Panc1 (cell line): ENCODE measurements at places on chromosomes 16 and 17. TPM values are rescaled to one million over a fixed set of nuclear protein-coding genes. Genes with fewer than 3 reads are reported as not detected.

Gene SDK2
- 0.41 TPM for total RNA-seq

Gene CPNE2
- total RNA-seq, result 43.4 TPM

Gene CRHR1
- total RNA-seq, result 0.15 TPM

Gene TEX19
- total RNA-seq, result 0.21 TPM

Gene KRTAP9-6
- total RNA-seq, result not detected

Gene SLX4
- total RNA-seq, result 15.5 TPM

Gene FAM20A
- 0.44 TPM for total RNA-seq

DNA sequence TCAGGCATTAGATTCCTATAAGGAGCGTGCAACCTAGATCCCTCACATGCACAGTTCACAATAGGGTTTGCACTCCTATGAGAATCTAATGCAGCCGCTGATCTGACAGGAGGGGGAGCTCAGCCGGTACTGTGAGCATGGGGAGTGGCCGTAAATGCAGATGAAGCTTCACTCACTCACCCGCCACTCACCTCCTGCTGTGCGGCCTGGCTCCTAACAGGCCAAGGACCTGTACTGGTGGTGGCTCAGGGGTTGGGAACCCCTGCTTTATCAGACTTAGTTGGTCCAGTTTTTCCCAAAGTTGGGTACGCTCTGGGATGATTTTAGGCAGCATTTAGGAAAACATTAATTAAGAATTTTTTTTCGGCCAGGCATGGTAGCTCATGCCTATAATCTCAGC is 103.8 kb downstream of the MARF1 start:
- DNase-seq, result no peak

- DNase-seq, result no peak
Observed at GRCh38 chr17:34571428-34572130, 7.8 kb upstream of the TMEM132E start.

- no peak for DNase-seq
Observed at GRCh38 chr16:55391760-55392375, 67.9 kb downstream of the IRX6 start.

- no peak for DNase-seq
Observed at GRCh38 chr17:75272848-75273184, 1.8 kb upstream of the MIF4GD start.

DNA sequence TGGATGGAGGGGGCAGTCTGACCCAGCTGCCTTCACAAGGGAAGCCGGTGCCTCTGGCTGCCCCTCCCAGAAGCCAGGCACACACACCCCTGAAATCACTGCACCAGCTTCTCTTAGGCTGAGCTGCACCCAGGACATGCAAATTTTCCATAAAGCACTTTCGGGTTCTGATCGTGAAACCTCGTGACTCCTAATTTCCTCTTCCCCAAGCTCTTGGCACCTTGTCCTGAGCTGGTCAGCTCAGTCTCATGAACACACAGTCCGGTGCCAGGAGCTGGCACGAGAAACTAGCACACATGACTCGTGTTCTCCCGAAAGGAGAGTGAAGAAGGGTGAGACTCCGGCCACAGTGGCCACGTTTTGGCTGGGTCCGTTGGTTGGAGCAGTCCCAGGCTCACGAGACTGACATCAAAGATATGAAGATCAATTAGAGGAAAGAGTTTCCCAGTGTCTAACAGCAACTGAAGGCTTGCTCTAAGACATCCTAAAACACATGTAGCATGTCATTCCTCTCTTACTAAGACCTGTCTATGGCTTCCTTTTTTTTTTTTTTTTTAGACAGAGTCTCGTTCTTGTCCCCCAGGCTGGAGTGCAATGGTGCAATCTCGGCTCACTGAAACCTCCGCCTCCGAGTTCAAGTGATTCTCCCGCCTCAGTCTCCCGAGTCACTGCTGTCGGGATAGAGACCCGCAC is 9.2 kb upstream of the ABR start:
- DNase-seq, result no peak

DNA sequence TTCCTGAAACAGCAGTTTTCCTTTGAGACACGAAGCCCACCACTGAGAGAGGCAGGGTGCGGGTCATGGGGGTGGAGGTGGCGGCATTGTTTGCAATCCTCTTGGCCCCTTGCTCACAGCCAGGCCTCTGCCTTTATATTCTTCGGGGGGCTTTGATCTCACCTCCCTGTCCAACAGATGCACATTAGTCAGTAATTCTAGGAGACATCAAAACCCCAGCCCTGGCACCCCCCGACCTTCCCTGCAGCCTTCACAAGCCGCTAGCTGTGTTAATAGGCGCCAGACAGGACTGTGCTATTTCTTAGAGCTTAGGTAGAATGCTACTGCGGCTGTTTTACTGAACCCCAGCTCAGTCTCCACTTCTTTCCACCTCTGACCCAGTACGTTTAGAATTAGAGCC is 212.6 kb downstream of the RBFOX1 start:
- no peak for DNase-seq

DNA sequence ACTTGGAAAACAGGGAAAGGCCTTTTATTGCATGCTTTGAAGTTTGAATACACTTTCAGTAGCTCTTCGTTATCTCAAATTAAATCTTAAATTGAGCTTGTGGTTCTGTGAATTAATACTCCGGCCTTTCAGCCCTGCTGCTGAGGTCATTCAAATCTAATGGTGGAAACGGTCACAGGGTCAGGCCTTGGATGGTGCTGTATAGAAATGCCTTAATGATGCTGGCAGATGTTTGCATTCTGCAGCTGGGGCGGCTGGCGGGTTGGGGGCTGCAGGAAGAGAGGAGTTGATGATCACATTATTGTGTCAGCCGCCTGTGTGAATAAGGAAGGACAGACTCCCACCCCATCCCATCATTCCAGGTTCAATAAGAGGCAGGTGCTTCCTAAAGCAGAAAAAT is 723.6 kb downstream of the WWOX start:
- DNase-seq, result no peak

GRCh38 chr16:57299009-57299718 is 14.7 kb upstream of the PLLP start:
- DNase-seq, result no peak

DNA sequence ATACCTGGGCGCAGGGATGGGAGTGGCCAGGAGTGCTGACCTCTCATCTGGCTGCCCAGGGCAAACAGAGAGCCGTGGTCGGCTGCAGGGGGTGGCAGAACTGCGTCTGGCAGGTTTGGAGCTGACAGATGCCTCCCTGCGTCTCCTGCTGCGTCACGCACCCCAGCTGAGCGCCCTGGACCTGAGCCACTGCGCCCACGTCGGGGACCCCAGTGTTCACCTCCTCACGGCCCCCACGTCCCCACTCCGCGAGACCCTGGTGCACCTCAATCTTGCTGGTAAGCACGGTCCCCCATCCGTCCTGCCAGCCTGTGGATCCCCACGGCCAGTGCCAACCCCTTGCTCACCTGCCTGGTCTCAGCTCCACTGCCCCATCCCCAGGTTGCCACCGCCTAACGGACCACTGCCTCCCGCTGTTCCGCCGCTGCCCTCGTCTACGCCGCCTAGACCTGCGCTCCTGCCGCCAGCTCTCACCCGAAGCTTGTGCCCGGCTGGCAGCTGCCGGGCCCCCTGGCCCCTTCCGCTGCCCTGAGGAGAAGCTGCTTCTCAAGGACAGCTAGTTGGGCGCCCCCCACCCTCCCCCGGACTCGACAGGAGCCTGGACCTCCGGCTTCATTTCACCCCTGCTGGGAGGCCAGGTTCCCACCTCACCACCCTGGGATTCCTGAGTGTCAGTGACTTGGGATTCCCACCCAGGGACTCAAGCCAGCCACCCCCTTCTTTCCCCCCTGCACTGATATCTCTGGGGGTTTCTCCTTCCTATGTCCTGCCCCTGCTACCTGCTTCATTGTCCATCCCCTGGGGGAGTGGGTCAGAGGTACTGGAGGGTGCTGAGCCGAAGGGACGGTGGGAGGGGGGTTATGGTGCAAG is 2.0 kb upstream of the ORAI3 start:
- DNase-seq, result no peak

DNA sequence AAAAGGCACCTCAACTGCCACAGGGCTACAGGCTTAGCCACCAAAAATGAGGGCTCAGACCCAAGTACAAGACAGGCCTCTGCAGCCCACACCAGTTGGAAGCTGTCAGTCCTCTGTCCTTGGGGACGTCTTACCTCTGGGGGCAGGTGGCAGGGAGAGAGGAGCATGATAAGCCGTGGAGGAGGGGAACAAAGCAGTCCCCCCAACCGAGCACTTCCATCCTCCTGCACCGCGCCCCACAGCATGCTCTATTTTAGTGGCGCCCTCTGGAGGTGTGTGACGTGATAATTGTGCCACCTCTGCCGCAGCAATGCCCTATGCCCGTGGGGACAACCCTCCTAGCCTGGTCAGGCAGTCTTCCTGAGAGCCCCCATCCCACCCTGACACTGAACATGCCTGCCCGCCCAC is 13.6 kb downstream of the G6PC3 start:
- no peak for DNase-seq

DNA sequence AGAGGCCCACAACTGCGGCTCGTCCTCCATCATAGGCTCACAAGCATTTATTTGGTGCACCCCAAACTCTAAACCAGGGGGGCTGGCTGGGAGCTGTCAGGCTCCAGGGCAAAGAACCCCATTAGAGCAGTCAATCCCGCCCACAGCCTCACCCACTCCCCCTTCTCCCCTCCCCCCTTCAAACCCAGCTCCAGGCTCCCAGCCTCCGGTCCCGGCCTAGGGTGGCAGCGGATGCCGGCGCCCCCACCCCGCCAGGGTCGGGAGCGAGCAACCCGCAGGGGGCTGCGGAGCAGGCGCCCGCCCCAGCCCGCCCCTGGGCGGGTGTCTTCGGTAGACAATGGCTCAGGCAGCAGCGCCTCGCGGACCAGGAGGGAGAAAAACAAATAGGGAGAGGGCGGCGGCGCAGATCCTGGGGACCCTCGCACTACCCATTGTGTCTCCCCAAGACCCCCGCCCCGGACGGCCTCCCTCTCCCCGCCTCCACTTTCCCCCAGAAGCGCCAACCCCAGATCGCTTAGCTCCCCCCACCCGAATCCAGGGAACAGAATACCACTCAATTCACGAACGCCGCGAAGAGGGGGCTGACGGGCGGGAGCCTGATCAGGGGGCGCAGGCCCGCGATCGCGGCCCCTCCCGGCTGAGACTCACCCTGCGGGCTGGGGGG is 572 bp downstream of the FAM171A2 start:
- DNase-seq, result no peak
